GM12865 (cell line): ENCODE measurements at places on chromosomes 4 and X.

GRCh38 chr4:140523370-140523856 is 555 bp upstream of the ELMOD2 start:
- no peak for DNase-seq

- DNase-seq, result no peak
Measured at GRCh38 chr4:58119298-58119697, 1009.1 kb upstream of the IGFBP7 start.

DNA sequence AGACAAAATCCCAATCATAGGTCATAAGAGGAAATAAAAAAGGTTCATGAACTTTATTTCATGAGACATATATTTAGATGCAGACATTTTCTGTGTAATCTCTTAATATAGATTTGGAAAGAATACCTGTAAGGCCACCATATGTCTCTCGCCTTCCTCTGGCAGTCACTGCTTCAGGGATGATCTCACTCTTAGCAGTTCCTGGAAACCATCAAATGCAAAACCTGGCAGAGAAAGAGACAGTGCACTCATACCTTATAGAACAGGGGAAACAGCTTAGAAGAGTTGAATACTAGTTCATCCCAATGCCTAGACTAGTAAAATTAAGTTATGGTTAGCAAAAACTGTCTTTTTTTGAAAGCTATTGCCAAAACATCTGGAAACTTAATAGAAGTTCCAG is 243.3 kb downstream of the GASK1B start:
- no peak for DNase-seq

DNA sequence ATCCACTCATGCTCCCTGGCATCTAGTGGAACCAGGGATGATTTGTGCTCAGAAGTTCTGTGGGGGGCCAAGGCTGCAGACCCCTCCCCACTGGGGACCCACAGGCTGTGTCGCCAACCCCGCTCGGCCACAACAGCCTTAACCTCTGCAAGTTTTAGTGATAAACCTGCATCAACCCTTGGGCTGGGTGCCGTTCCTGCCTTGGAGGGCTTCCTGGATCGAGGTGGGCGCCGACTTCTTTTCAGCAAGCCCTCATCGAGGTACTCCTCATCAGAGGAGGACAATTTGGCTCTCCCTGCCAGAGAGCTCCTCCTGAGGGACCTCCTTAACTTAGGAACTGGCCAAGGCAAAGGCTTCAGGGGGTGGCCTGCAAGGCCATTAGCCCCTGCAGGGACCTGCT is 1.9 kb downstream of the SOWAHB start:
- no peak for DNase-seq

DNA sequence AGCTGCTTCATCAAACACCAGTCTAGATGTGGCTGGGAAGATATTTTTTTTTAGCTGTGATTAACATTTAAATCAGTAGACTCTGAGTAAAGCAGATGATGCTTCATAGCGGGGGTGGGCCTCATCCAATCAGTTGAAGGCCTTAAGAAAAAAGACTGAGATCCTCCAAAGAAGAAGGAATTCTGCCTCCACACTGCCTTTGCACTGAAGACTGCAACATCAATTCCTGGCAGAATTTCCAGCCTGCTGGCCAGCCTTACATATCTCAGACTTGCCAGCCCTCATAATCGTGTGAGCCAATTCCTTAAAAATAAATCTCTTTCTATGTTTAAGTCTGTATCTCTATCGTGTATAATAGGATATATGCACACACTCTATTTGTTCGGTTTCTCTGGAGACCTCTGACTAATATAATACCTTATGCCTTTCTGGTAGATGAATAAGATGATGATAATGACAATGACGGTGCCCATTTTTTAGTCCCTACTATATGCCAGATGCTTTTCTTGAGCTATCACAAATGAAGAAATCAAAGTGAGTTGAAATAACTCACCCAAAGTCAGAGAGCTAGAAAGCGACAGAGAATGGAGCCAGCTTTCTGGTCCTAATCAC is 66.1 kb upstream of the SOD3 start:
- DNase-seq, result no peak

DNA sequence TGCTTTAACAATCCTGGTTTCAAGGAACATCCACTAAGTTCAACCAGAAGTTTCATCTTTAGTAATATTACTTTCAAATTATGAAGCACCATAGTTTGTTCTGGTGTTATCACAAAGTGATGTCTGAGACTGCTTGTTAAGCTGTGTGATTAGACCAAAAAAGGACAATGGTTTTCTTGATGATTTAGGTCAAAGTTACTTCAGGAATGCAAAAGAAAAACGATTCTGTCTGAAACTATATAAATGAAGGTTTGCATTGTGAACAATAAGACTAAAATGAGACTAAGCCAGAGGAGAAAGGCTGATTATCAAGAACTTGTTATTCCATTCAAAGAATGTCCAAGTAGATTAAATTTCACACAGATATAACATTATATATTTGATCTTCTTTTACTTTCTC is 122.4 kb upstream of the ETNPPL start:
- no peak for DNase-seq
